Fibroblast of lung (primary cell): ENCODE measurements at places on chromosomes 3 and 15.

DNA sequence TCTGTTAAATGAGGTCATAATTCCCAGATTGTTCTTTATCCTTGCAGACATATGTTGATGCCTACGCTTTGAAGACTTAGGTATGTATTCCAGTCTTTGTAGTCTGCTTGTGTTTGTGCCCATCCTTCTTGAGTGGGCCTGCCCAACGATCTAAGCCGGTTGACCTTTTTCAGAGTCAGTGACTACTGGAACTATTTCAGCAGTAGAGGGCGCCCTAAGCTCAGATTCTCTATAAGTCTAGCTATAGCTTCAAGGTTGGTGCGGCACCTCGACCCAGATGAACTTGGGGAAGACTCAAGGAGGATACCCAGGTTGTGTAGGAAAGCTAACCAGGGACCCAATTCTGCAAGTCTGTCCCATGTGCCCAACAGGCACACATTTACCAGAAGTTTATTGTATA is 228.8 kb upstream of the PPP2R3A start:
- DNase-seq: no peak

DNA sequence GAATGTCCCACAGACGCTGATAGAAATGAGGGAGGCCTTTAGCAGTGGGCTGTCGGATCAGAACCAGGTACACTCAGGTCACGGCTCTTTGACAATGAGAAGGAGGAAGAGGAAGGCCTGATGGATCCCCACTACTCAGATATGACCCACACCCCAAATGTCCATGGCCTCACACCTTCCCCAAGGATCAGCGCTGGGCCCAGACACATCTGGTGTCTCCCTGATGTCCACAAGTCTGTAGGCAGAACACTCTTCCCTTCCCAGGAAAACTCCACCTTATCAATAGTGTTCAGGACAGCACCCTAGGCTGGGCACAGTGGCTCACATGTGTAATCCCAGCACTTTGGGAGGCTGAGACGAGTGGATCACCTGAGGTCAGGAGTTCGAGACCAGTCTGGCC is 33.3 kb upstream of the SFMBT1 start:
- no peak for DNase-seq

DNA sequence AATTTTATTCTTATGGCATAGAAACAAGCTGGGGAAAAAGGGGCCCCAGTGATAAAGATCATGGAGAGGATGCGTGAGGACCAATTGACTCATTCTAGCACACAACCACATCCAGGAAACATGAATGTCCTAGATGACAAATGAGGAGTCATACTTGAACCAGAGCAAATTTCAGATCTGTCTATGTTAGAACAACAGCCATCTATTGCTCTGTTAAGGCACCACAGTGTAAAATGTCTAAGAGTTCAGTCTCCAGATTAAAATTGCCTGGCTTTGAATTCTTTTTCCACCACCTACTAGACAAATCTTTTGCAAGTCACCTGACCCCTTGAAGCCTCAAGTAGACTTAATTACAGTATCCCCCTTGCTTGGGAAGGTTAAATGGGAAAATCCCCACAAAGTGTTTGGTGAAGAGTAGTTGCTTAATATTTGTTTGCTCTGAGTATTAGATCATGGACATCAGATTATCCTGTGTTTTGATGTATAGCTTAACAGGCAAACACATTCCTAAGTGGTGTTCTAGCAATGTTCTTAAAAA is 258.7 kb upstream of the TGFBR2 start:
- peak; percentile 79 for DNase-seq

- no peak for DNase-seq
Measured at GRCh38 chr15:100544338-100544841, 15.6 kb upstream of the CERS3 start.

GRCh38 chr15:71225851-71226250 is 110.6 kb downstream of the THSD4 start:
- DNase-seq: no peak

GRCh38 chr3:111636366-111636885 is 41.3 kb upstream of the ZBED2 start:
- DNase-seq: peak; percentile 4

DNA sequence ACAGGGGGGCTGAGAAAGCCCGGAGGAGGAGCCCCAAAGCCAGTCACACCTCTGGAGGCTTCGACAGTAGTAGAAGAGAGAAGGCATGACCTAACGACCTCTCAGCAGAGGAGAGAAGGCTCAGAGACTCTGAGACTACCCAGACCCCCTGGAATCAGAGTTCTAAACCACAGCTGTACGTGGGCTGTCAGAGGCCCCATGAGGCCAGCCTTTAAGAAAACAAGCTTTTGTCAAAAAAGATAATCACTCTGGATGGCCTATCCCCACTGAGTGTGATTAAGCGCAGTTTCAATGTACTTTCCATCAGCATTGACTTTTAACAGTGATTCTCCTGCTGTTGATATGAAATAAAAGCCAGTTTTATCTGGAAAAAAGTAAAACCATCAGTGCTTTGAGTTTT is 330.3 kb downstream of the CLSTN2 start:
- DNase-seq: no peak

DNA sequence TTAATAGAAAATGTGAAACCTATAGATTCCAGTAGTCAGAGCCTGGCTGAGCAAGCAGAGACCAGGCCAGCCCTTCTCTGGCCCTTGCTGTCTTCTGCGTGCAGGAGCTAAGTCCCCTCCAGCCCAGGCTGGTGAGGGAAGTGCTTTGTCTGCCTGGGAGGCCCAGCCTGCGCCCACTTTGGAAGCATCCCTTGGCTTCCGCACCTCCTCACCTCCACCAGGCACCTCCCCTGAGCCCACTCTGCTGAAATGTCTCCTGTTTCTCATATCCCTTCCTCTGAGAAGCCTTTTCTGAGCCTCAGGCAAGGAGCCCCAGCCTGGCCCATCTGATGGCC is 45.3 kb downstream of the ALDH1L1 start:
- no peak for DNase-seq

DNA sequence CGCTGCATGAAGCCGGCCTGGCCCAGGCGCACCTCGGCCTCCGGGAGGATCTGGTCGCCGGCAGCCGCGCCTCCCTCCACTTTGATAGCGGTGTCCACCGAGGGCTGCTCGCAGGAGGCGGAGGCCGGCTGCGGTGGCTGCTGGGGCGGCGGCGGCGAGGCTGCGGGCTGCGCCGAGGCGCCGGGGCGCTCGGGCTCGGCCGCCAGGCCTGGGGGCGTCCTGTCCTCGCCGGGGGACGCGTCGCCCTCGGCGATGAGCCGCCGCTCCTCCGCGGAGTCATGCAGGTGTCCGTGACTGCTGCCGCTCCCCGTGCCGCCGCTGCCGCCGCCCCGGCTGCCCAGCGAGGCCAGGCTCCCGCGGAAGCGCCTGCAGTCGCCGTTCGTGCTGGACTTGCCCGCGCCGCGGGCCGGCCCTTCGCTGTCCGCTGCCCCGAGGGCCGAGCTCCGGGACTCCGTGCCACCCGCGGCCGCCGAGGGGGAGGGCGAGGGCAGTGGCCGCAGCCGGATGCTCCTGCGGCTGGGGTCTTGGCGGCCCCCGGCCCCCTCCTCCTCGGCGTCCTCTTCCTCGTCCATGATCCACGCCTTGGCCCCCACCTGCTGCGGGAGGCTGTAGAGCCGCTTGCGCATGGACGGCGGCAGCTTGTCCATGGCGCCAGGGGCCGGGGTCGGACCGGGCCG is 996 bp downstream of the HCN4 start:
- no peak for DNase-seq

DNA sequence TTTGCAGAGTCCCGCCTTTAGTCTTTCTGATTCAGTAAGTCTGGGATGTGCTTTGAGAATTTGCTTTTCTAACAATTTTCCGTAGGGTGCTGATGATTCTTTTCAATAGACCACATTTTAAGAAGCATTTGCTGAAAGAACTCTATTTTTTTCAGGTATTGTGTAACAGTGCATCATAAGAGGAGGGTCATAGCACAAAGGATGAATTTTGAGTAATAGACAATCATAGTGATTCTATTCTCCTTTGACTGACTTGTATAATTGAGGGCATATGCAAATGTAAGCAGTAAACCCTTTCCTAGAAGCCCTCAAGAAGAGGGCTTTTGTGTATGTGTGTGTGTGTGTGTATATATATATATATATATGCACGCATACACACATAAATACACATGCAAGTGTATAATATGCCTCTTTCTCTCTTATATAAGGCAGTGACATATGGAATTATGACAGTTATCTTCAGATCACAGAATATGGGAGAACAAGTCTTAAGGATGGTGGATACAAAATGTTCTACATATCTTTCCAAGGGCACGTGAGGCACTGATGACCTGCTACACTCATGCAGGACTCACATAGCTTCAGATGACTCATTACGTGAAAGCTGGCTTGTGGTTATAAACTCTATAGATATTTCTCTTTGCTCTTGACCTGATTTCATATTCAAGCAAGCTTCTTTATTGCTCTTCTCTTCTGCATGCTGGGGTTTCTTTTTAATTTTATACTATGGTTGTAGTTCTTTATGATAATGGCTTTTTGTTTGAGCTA is 6.5 kb upstream of the PLSCR1 start:
- DNase-seq: peak; percentile 90

DNA sequence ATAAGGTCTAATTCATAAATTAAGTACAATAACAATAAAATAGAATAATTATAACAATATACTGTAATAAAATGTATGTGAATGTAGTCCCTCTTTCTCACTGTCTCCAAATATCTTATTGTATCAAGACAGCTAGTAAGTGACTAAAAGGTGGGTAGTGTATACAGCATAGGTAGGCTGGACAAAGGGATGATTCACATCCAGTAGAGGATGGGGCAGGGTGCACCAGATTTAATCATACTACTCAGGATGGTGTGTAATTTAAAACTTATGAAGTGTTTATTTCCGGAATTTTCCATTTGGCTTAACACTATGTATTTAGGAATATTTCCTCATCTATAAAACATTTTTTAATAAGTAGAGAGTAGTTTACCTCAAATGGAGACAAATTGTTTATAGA is 876.1 kb upstream of the CADM2 start:
- DNase-seq: no peak

DNA sequence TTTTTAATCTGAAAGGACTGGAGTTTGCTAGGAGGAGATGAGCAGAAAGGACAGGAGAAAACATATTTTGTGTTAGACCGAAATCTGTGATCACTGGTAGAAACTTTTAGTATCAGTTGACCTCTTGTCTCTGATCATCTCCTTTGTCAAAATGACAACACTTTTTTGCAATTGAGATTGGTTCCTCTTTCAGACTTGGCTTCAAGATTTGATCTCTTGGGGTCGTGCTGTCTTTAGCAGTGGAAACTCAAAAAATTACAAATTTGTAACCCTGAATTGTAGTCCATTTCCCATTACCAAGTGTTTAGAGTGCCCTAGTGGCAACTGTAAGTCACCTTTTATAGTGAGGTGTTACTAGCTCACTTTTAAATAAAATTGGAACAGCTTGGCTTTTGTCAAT is 107.4 kb downstream of the KLHL25 start:
- DNase-seq: no peak

- no peak for DNase-seq
Measured at GRCh38 chr3:11230832-11231231, 41.4 kb upstream of the ATG7 start.

DNA sequence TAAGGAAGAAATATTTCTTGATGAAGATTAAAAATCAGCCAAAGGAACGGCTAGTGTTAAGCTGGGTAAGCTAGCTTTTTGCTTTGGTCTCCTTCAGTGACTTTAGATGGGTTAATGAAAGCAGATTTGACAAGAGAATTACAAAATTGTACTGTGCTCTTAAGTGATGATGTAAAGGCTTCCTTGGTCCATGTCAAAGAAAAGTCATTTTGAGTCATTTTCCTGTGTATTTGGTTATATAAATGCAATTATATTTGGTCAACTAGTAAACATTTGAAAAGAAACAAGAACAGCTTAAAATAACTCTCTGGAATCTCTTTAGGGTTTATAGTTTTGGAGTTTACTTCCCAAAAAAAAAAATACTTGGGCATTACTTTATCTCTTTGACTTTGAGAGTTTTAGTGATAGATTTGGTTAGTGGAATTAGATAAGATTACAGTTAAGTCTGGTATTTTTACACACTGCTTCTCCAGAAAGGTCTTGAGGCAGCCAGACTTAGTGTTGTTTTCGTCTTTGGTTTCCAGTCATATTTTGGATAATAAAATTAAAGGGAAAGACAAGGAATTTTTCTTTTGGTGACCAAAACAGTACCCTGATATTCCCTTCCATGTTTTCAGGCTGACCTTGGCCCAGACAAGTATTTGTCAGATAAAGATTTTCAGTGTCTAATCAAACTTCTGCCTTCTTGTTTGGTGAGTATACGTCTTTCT is 42.3 kb downstream of the PDHB start:
- no peak for DNase-seq

DNA sequence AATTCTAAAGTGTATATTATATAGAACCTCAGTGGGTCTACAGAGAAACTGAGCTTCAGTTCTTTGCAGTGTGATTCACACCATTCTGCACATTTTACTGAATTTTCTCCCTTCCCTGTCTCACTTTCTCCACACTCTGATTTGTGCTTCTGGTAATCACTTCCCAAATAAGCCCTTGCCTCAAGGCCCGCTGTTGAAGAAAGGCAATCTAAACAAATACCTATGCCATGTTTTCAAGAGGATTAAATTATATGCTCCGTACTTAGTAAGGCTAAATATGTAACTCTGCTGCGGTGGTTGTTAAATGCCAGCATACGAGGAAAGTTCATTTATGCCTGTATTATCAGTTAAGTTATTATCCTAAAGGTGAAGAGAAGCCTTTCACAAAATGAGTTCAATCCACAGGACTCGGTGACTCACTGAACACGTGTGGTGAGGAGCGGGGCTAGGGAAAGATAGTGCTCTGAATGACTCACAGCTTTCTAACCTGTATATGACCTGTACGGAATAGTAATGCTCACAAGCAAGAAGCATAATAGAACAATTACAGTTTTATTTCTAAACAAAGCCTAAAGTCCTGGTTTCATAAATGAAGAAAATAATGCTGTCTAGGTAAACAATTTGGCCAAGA is 25.1 kb downstream of the CNTN6 start:
- peak; percentile 88 for DNase-seq

DNA sequence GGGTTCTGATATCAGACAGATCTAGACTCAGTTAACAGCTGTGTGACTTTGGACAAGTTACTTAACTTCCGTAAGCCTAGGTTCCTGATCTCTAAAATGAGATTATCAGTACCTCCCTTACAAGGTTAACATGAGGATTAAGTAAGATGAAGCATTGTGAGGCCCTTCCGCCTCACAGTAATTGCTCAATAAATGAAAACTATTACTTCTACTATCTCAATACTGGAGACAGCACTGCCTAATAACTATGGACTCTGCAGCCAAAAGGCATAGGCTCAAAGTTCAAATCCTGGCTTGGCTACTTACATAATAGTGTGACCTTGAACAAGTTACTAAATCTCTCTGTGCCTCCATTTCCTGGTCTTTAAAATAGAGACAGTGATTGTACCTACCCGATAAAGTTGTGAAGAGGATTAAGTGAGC is 82.0 kb upstream of the ATP11B start:
- no peak for DNase-seq

GRCh38 chr3:52831500-52832301 is 1.2 kb upstream of the ITIH4 start:
- peak; percentile 71 for DNase-seq

- peak; percentile 64 for DNase-seq
Measured at GRCh38 chr3:4394048-4394447, 73.0 kb downstream of the SUMF1 start.

- DNase-seq: no peak
Measured at GRCh38 chr15:52728899-52729298, 49.7 kb upstream of the ATOSA start.

GRCh38 chr3:143619231-143619630 is 229.0 kb downstream of the SLC9A9 start:
- DNase-seq: no peak

- DNase-seq: no peak
Measured at GRCh38 chr3:95029644-95030043, 966.8 kb downstream of the NSUN3 start.

- DNase-seq: no peak
Measured at GRCh38 chr3:150203273-150203672, 204.8 kb upstream of the TSC22D2 start.

GRCh38 chr3:99485286-99485685 is 153.1 kb upstream of the COL8A1 start:
- DNase-seq: no peak
